Fibroblast of the aortic adventitia (primary cell): ENCODE measurements at places on chromosomes 11 and 22. TPM values are rescaled to one million over a fixed set of nuclear protein-coding genes. Genes with fewer than 3 reads are reported as not detected.
A peak's percentile ranks its signal among the peaks of the same experiment; 100 is the strongest.

The RTN4RL2 gene
- total RNA-seq, result 0.09 and 0.90 TPM in 2 replicates

- DNase-seq, result peak; percentile 72
These were observed 7.9 kb upstream of the FADS3 start for GRCh38 chr11:61899146-61899841.

GRCh38 chr11:130029137-130029536 is 26.5 kb upstream of the PRDM10 start:
- peak; percentile 45 for DNase-seq

The BIRC3 gene
- 0.16 and 2.4 TPM in 2 replicates for total RNA-seq

DNA sequence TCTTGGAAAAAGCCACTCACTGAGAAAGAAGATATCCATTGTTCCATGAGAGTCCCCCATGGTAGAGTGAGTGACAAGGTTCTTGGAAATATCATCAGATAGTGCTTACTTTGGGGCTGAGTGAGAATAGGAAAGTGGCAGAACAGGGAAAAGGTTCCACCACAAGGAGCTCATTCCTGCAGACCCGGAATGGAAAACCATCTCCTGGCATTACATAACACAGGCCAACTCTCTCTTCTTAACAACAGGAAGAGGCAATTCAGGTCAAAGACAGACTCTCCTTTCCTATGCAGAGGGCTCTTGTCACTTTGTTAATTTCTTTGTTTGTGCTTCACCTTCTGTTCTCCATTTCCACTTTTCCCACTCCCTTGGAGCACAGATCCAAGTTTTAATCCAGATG is 259.7 kb downstream of the KIRREL3 start:
- DNase-seq, result no peak

The ARHGEF12 gene
- total RNA-seq, result 85.2 and 103 TPM in 2 replicates

The BEST1 gene
- total RNA-seq, result 3.1 and 3.4 TPM in 2 replicates

The CLCF1 gene
- 1.5 and 9.4 TPM in 2 replicates for total RNA-seq

- DNase-seq, result no peak
These were observed 4.8 kb downstream of the ARHGEF17 start for GRCh38 chr11:73312851-73313327.

The C11orf52 gene
- total RNA-seq, result 0.63 TPM in 1 of 2 replicates, not detected in the other

The CDC42EP1 gene
- total RNA-seq, result 18.9 and 30.3 TPM in 2 replicates

The LBHD1 gene
- 4.2 and 4.5 TPM in 2 replicates for total RNA-seq

The OTOG gene
- total RNA-seq, result not detected in 2 replicates

DNA sequence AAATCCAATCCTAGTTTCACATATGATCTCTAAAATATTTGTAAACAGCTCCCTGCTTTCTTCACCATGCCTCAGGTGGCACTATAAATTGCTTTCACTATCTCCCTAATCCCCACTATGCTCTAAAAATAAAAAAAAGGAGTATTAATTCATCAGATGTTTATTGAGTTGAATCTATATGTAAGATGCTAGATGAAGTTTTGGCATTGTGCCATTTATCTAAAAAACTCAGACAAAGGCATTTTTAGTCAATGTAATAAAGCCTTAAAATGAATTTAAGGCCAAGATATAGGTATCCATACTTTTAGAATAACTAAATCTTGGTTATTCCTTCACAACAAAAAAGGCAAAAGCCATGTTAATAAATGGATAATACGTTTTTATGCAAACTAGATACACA is 373.9 kb downstream of the ETS1 start:
- no peak for DNase-seq

GRCh38 chr11:15965562-15966250 is 390.6 kb downstream of the SOX6 start:
- DNase-seq, result no peak

- DNase-seq, result no peak
These were observed 6.9 kb downstream of the POU2AF3 start for GRCh38 chr11:111305162-111305802.

The MRPL16 gene
- total RNA-seq, result 25.7 and 29.3 TPM in 2 replicates

The PGA5 gene
- not detected in 2 replicates for total RNA-seq

The MMP3 gene
- total RNA-seq, result 3.3 TPM in 1 of 2 replicates, not detected in the other

- no peak for DNase-seq
These were observed 657.6 kb downstream of the BRD1 start for GRCh38 chr22:49170053-49170452.

GRCh38 chr22:25747245-25747944 is 5.4 kb downstream of the MYO18B start:
- DNase-seq, result peak; percentile 97

GRCh38 chr11:103805688-103806009 is 230.8 kb upstream of the DDI1 start:
- no peak for DNase-seq

DNA sequence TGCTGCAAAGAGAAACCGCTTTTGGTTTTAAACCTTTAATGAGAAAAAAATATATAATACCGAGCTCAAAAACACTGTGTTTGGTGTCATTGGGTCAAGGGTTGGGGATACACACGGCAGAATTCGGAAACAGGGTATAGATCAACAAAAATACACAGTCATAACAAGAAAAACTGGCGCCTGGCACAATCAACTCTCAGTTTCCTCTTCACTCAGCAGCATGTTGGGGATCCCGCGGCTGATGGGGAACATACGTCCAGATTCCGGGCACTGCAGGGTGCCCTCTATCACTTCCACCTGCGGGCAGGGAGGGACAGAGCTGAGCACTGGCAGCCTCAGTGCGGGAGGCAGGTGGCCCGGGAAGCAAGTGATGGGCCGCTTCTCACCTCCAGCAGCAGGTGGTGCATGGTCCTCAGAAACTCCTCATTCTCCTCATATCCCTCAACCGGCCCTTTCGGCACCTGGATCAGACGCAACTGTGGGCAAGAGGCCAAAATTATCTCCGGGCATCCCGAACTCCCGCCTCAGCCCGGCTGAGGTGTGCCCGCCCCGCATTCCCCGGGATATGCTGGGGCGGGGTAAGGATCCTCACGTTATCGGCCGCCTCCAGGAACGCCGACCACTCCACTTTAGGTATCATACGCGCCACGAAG is 561 bp downstream of the TRMT112 start:
- DNase-seq, result no peak

GRCh38 chr11:125873881-125874555 is 13.4 kb upstream of the HYLS1 start:
- DNase-seq, result peak; percentile 7

GRCh38 chr22:47225080-47225930 is 462.9 kb downstream of the TBC1D22A start:
- no peak for DNase-seq

The LMF2 gene
- 21.4 and 50.6 TPM in 2 replicates for total RNA-seq

DNA sequence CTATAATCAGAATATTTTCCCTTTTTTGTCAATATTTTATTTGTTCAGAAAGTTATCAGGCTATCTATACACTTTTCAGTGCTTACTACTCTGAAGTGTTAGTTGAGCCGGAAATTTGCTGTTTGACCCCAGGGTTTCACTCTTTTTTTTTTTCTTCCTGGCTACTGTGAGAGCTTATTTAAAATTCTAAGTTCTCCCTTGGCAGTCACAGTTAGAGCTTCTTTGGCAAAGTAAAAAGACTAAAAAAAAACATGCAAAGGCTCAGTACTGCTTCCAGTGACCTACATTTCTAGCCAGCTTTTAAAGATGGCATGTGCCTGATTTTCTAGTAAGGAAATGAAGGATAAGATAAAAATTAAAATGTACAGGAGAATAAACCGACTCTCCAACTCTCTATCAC is 48.4 kb downstream of the ELP4 start:
- DNase-seq, result peak; percentile 2

GRCh38 chr11:2765491-2765890 is 65.7 kb upstream of the KCNQ1OT1 start:
- DNase-seq, result no peak
